ENCODE measurements at places on chromosomes 12 and 14.

DNA sequence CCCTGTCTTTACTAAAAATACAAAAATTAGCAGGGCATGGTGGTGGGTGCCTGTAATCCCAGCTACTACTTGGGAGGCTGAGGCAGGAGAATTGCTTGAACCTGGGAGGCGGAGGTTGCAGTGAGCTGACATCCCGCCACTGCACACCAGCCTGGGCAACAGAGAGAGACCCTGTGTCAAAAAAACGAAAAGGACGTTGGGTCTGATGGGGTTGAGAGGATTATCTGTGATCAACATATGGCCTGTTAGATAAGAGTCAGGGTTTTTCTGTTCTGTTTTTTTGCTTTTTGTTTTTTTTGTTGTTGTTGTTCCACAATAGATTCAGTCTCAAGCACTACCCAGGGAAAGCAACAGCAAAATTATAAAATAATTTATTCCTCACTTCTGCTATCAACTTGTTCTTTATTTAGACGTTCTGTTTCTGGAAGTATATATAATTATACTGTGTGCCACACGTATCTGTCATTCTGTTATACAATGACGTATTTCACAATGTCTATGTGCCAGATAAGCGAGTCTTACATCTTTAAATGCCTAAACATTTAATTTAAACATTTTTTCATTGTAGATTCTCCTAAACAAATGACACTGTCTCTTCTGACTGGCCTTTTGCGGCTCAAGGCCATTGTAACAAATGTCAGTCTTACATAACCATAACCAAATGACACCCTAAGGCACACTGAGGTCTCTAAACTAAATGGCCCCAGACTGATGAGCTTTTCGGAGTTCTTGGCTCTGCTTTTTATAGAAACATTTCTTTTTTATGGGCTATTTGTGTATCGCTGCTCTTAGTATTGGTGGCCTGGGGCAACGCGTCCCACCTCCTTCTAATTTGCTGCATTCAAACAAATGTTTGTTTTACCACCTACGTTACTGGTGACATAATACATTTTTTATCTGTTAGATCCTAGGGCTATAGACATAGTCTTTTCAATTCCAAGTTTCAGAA is 7.2 kb upstream of the P2RX4 start:
- H3K4me1 ChIP-seq, result peaks cover 3% of the 10 kb centered on the region
- H3K27ac ChIP-seq, result no peak overlapping the region
- H3K36me3 ChIP-seq, result no peaks in the 10 kb centered on the region
- H3K27me3 ChIP-seq, result no peaks in the 10 kb centered on the region

GRCh38 chr12:54008260-54008552 is 579 bp upstream of the HOXC8 start:
- H3K27ac ChIP-seq, result no peak overlapping the region
- no peak overlapping the region for H3K4me3 ChIP-seq

- H3K27ac ChIP-seq, result peak overlapping the region; percentile 58
- no peak for DNase-seq
- H3K36me3 ChIP-seq, result peaks cover 13% of the 10 kb centered on the region
- H3K27me3 ChIP-seq, result no peaks in the 10 kb centered on the region
These were observed 65.3 kb upstream of the TRAF3 start for GRCh38 chr14:102711946-102712345.

- peaks cover 4% of the 10 kb centered on the region for H3K27me3 ChIP-seq
- H3K27ac ChIP-seq, result no peak overlapping the region
- no peaks in the 10 kb centered on the region for H3K4me1 ChIP-seq
- H3K36me3 ChIP-seq, result peaks cover 5% of the 10 kb centered on the region
- no peak overlapping the region for H3K4me3 ChIP-seq
- no peak for DNase-seq
These were observed 195.0 kb downstream of the PIK3C2G start for GRCh38 chr12:18456344-18456743.

- H3K4me3 ChIP-seq, result no peak overlapping the region
- DNase-seq, result no peak
- H3K36me3 ChIP-seq, result peaks cover 19% of the 10 kb centered on the region
These were observed 3.7 kb upstream of the TM9SF1 start for GRCh38 chr14:24198814-24199524.

GRCh38 chr14:52860209-52860608 is 68.8 kb upstream of the GNPNAT1 start:
- peaks cover 52% of the 10 kb centered on the region for H3K36me3 ChIP-seq
- peak overlapping the region; percentile 34 for H3K27ac ChIP-seq
- H3K4me1 ChIP-seq, result peaks cover 49% of the 10 kb centered on the region

DNA sequence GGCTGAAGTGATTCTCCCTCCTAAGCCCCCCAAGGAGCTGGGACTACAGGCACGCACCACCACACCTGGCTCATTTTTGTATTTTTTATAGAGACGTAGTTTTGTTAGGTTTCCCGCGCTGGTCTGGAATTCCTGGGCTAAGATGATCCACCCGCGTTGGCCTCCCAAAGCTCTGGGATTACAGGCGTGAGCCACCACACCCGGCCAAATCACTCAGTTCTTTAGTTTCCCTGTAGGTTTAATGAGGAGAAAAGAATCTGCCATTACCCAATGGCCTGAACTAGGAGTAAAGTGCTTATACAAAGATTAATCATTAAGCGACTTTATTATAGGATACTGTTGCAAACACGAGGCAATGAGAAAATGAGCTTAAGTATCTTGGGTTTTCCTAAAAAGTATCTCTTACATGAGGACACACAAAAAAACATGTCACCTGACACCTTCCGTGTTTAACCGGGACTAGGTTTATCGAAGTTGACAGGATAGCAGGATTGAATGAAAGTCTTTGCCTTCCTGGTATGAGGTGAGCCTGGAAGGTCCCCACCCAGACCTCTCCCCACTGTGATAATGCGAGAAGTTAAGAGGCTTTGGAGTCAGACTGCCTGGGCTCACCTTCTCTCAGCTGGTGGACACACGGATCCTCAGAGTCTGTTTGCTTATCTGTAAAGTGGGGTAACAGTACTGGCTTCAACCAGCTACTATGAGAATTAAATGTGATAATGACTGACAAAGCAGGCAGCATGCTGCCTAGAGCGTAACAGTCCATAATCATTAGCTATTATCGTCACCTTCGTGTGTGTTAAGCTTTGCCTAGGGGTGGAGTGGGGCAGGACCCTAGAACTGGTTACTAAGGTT is 133.5 kb upstream of the KRAS start:
- no peak for DNase-seq
- peaks cover 24% of the 10 kb centered on the region for H3K4me1 ChIP-seq
- no peaks in the 10 kb centered on the region for H3K36me3 ChIP-seq

DNA sequence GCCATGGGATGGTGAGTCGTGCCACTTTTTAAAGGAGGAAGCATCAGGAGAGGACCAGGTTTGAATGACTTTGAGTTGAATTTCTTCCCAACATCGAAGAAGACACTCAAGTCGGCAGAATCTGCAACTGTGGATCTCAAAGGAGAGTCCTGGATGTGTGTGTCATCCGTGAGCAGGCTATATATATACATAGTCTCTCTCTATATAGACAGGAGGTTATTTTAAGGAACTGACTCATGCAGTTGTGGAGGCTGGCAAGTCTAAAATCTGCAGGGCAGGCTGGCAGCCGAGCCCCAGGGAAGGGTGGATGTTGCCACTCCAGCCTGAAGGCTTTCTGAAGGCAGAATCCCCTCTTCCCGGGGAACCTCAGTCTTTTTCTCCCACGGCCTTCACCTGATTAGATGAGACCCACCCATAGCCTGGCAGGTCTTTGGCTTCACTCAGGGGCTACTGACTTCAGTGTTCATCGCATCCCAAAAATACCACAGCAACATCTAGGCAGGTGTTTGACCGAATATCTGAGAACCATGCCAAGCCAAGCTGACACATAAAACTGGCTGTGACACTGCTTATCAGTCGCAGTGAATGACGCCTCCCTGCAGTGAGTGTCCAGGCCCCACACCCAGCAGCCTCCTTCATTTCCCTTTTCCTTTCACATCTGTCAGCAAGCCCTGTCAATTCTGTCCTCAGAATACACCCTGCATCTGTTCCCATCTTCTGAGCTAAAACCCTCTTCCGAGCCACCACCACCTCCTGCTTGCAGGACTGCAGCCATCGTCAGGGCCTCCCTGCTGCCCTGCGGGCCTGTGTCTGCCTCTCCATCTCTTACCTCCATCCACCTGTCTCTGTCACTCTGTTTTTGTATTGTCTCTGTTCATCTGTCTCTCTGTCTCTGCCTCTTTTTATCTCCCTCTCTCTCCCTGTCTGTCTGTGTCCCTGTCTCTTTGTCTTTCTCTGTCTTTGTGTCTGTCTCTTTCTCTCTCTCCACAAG is 54.0 kb downstream of the ZNF664 start:
- H3K4me3 ChIP-seq, result peak overlapping the region; percentile 32
- peak overlapping the region; percentile 92 for H3K27ac ChIP-seq
- H3K4me1 ChIP-seq, result peaks cover 79% of the 10 kb centered on the region
- H3K36me3 ChIP-seq, result no peaks in the 10 kb centered on the region

GRCh38 chr14:70842851-70843462 is 33.6 kb upstream of the MAP3K9 start:
- no peaks in the 10 kb centered on the region for H3K27me3 ChIP-seq
- H3K4me1 ChIP-seq, result no peaks in the 10 kb centered on the region
- no peaks in the 10 kb centered on the region for H3K36me3 ChIP-seq
- H3K4me3 ChIP-seq, result no peak overlapping the region
- no peak for DNase-seq

DNA sequence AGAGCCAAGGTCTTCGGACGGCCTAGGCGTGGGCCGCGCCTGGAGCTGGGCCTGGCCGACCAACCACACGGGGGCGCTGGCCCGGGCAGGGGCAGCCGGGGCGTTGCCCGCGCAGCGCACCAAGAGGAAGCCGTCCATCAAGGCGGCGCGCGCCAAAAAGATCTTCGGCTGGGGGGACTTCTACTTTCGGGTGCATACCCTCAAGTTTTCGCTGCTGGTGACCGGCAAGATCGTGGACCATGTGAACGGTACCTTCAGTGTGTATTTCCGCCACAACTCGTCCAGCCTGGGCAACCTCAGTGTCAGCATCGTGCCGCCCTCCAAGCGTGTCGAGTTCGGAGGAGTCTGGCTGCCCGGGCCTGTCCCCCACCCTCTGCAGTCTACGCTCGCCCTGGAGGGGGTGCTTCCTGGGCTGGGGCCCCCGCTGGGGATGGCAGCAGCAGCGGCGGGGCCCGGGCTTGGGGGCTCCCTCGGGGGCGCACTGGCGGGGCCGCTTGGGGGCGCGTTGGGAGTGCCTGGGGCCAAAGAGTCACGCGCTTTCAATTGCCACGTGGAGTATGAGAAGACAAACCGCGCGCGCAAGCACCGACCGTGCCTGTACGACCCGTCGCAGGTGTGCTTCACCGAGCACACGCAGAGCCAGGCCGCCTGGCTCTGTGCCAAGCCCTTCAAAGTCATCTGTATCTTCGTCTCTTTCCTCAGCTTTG is 4.4 kb upstream of the SHMT2 start:
- H3K4me3 ChIP-seq, result no peak overlapping the region
- H3K27ac ChIP-seq, result no peak overlapping the region

- H3K27me3 ChIP-seq, result no peaks in the 10 kb centered on the region
- H3K4me1 ChIP-seq, result peaks cover 56% of the 10 kb centered on the region
- H3K36me3 ChIP-seq, result no peaks in the 10 kb centered on the region
These were observed 108.8 kb upstream of the ATF7IP start for GRCh38 chr12:14256555-14257169.

DNA sequence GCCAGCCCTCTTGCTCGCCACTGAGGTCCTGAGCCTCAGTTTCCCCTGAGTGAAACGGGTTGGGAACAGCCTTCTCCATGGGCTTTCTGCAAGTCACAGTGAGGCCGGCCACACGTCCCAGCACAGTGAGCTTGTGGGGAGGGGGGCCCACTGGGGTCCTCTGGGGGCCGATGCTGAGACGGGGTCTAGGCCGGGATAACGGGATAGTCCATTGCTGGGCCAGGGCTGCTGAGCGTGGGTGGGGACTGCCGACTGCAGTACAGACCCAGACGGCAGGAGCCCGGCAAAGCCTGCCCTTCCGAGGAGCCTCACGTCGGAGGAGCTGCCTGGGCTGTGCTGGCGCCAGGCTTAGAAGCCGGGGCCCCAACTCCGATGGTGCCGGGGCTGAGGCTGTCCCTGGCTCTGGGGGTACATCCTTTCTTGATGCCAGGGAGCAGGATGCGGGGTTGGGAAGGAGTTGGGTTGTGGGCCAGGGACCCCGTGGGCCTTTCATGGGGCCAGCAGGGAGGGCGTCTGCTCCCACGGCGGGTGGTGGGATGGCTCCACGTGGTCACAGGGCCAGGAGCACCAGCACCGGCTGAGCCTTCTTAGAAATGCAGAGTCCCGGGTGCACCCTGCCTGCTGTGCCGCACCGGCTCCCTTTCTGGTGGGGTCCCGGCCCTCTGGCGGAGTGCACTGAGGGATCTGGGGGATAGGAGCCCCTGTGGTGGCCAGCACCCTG is 24.2 kb downstream of the NOC4L start:
- H3K27me3 ChIP-seq, result peaks cover 41% of the 10 kb centered on the region
- no peaks in the 10 kb centered on the region for H3K4me1 ChIP-seq
- DNase-seq, result peak; percentile 87
- H3K36me3 ChIP-seq, result no peaks in the 10 kb centered on the region

DNA sequence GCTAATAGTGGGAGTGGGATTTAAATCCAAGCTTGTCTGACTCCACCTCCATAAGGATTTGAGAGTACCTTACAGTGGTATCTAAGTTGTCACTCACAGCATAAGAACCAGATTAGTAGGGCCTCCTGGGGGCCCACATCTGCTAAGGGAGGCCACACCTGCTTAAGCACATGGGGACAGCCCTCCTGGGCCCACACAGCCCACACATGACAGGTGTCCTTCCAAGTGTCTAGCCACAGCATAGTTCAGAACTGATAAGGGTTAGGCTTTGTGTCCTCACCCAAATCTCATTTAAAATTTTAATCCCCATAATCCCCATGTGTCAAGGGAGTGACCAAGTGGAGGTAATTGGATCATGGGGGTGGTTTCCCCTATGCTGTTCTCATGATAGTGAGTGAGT is 186.0 kb upstream of the HMGA2 start:
- no peaks in the 10 kb centered on the region for H3K36me3 ChIP-seq
- H3K4me3 ChIP-seq, result no peak overlapping the region
- H3K27ac ChIP-seq, result no peak overlapping the region
- no peak for DNase-seq
- H3K27me3 ChIP-seq, result no peaks in the 10 kb centered on the region

DNA sequence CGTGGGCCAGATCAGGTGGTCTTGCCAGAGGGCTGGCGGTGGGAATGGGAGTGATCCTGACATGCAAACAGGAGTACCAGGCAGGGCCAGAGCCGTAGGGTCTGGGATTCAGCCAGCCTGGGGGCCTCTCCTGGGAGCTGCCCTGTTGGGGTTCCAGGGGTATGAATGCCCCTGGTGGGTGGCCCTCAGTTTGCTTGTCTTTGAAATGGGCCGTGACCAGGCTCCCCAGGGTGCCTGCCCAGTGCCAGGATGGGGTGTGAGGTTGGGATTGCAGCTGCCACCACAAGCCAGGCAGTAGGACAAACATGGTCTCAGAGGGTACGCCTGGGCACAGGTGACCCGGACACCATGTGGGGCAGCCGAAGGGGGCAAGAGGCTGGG is 168.8 kb downstream of the KIF26A start:
- H3K27me3 ChIP-seq, result peaks cover 10% of the 10 kb centered on the region
- no peak overlapping the region for H3K4me3 ChIP-seq
- no peaks in the 10 kb centered on the region for H3K4me1 ChIP-seq
- DNase-seq, result peak; percentile 80
